Foreskin fibroblast (primary cell): ENCODE measurements at places on chromosomes 16 and 17.

DNA sequence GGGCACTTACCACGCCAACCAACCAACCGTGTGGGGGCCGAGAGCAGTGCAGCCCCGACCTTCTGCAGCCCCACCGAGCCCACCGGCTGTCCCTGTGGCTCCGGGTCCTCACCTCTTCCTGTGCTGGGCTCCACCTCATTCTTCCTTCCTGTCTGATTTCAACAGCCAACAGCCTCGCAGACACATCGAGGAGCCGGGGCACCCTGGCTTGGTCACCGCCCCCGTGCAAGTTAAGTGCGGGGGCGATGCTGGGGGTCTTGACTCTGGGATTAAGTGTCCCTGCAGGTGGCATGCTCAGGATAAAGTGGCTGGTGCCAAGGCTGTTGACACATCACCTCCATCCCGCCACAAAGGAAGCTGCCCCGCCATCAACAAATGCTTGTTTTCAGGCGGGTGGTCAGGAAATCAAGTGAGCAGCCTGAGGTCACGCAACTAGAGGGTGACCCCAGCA, at the start of gene NLRC3:
NLRC3 (minus strand) TSS at position 102 of the 451 bp plus-strand sequence. CDS start 12,367 bp downstream, outside the sequence.
- no peak for DNase-seq

DNA sequence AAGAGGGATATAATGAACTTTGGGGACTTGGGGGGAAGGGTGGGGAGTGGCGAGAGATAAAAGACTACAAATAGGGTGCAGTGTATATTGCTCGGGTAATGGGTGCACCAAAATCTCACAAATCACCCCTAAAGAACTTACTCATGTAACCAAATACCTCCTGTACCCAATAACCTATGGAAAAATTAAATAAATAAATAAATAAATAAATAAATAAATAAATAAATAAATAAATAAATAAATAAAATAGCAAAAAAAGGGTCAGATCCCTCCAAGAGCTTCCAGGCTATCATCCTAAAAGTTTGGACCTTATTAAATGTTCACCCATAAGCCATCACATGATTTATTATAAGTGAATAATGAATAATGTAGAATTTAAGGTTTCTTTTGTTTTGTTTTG, 636.1 kb upstream of the C16orf82 start:
- no peak for DNase-seq

DNA sequence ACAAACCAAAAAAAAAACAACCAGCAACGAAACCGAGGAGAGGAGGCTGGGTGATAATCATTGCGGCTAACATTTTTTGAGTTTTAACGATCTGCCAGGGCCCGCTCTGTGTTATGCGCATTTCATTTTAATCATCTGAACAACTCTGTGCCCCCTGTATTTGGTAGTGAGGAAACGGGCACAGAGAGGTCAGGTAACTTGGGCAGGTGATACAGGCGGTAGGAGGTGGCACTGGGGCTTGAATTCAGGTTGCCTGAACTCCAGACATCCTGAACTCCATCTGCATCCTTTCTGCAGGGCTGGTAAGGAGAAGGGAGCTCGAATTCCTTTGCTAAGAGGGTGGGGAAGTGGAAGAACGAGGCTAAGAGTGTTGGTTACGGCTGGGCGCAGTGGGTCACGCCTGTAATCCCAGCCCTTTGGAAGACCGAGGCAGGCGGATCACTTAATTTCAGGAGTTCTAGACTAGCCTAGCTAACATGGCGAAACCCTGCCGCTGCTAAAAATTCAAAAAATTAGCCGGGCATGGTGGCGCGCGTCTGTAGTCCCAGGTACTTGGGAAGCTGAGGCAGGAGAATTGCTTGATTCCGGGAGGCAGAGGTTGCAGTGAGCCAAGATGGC, 1.1 kb downstream of the CLUAP1 start:
- no peak for DNase-seq

DNA sequence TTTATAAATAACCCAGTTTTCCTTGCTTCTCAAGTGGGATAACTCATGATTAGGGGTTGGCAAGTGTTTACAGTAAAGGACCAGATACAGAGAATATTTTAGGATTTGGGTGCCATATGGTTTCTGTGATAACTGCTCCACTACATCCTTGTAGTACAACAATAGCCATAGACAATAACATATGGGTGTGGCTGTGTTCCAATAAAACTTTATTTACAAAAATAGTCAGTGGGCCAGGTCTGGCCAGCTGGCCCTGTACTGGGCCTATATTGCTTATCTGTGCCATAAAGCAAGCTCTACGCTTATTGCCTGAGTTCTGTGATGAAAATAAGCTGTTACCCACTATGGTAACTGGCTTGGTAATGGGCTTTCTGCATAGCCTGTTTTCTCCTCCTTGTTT, 386.5 kb upstream of the RBFOX1 start:
- DNase-seq: no peak
